ENCODE measurements at places on chromosomes 7 and 10.

DNA sequence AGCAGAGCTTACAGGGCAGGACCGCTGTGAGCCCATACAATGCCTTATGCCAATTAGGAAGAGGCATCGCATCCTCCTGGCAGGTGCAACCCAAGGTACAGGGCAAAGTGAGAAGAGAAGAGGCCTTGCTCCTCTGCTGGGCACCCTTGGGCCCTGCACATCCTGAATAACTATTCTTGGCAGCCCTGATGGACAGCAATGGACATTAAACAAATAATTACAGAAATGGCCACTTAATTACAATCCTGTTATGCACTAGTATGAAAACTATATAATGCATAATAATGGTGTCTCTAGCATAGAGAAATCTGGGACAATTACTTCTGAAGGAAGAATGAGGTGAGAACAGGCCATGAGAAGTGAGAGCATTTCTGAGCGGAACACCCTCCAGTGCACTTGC lies 83.5 kb downstream of the PLPP4 start:
- no peak for DNase-seq

DNA sequence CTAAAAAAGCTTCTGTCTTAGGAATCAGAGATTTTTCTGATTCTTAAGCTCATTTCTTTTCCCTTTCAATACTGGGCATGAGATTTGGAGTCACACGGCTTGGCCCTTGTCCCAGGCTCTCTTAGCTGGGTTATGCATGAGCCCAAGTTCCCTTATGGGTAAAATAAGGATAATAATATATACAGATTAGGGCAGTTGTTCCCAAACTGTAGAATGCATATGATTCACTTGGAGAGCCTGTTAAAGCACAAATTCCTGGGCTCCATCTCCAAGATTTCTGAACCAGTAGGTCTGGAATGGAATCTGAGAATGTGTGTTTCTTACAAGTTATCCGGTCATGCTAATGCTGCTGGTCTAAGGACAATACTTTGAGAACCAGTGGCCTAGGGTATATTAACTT lies 154.0 kb downstream of the REEP3 start:
- no peak for DNase-seq

DNA sequence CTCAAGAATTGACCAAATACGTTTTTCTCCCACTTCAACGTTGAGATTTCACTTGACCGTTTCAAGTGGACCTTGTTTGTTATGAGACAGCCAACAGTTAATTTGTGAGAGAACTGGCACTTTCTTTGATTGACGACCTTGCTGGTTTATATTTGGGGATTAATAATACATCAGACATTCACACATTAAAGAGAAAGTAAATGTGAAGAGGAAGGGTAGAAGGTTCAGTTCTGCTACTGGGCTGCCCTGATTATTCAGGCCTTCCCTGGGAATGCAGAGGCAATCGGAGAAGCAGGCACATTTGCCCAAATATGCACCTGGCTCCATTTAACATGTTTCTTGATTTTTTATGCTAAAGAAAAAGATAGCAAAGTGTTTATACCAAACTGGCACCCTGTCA lies 114.1 kb downstream of the POU6F2 start:
- no peak for DNase-seq

DNA sequence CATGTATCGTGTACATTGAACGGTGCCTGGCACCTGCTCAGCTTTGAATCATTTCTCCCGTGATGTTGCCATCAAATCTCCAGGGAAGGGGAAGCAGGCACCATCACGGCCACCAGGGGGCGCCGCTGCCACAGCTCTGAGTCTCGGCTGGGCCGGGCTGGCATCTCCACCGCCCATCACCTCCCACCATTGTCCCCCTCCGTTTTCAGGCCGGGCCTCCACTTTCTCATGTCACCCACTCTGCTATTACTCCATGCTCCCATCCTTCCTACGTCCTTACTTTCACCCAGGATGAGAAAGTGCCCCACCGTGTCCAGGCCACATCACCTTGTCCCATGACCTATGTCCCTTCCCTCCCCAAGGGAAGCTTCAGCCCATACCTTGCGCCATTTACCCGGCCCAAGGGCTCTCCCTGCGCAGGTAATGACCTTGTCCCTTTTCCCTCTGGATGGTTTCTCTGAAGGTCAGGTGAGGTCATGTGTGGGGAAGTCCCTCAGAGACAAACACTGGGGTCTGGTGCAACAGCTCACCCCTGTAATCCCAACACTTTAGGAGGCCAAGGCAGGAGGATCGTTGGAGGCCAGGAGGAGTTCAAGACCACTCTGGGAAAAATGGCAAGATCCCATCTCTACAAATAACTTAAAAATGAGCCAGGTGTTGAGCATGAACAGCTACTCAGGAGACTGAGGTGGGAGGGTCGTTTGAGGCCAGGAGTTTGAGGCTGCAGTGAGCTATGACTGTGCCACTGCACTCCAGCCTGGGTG lies 31.8 kb upstream of the OCM2 start:
- peak; percentile 58 for DNase-seq

DNA sequence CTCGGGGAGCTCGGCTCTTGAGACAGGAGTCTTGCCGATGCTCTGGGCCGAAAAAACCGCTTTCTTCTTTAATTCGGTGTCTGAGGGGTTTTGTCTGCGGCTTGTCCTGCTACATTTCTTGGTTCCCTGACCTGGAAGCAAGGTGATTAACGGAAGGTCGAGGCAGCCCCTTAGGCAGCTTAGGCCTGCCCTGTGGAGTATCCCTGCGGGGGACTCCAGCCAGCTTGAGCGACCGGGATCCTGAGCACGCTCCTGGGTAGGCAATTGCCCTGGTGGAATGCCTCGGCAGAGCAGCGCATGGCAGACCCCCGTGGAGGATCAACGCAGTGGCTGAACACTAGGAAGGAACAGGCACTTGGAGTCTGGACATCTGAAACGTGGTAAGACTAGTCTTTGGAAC lies 30.5 kb upstream of the GHITM start:
- no peak for DNase-seq

GRCh38 chr10:132544744-132545658 lies 7.4 kb downstream of the INPP5A start:
- no peak for DNase-seq

- DNase-seq: no peak
These were observed 71.8 kb downstream of the MALRD1 start for GRCh38 chr10:19120381-19120908.

GRCh38 chr10:113350311-113351040 lies 202.4 kb upstream of the HABP2 start:
- no peak for DNase-seq

GRCh38 chr7:30041526-30042269 lies 13.5 kb downstream of the PLEKHA8 start:
- no peak for DNase-seq

GRCh38 chr10:25398680-25399079 lies 223.9 kb downstream of the GPR158 start:
- no peak for DNase-seq

DNA sequence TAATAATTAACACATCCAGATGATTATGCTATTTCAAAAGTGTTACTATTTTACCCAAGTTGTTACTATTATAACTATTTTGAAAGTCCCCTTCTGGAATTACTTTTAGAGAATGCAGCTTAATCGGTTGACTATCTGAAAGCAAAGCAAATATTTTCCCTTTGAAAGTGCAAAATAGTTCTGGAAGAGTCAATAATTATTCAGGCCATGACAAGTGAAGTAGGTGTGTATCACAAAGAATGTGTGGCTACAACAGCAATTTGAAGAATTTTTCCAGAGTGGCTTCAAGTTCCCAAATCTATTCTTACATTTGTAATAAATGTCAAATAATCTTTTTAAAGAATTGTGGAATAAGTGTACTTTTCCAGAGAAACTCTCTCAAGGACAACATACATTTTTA lies 42.8 kb downstream of the RNLS start:
- DNase-seq: no peak

- DNase-seq: no peak
These were observed 429.0 kb upstream of the LRGUK start for GRCh38 chr7:133698127-133698526.

DNA sequence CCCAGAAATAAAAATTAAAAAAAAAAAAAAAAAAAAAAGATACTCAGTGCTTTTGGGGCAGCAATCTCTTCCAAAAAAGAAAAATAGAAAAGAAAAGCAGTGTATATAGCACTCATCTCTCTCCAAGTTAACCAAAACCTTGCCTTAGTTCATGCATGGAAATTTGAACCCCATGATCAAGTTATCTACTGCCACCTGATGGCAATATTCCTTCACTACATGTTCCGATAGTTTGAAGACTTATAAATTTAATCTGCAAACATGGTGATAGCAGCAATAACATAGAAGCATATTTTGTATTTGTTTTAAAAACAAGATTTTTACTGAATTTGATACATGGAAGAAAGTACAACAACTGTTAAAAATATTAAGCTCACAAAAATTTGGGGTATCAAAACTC lies 48.6 kb upstream of the SLIT1 start:
- DNase-seq: no peak

- peak; percentile 29 for DNase-seq
These were observed 196.8 kb downstream of the SKAP2 start for GRCh38 chr7:26667514-26668133.

DNA sequence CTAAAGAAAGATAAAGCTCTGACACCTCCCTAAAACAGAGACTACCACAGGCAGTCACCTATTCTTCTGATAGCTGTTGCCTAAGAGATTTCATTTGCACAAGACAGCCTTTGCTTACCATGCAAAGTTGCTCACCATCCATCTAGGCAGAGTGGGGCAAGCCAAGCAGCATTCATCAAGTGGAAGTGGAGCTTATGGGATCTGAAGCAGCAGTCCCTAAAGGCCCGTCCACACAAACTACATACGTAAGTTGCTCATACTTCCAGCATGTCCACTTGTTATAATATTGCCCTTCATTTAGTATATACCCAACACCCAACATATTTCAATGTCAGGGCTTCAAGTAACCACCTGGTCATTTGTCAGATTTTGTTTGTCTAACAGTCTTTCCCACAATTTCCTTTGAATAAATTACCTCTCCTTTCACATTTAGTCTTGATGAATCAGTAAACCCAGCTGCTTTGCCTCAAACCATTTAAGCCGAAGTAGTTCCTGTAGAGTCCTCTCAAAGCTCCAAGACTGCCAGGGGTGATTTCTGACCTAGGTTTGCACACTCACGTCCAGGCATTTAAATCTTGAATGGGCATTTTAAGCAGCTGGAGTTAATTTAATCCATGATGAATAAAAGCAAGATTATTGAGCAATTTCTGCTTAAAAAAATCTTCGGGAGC lies 67.9 kb downstream of the ATAD1 start:
- no peak for DNase-seq

GRCh38 chr10:125549653-125550052 lies 133.3 kb downstream of the TEX36 start:
- no peak for DNase-seq

GRCh38 chr10:91924212-91925021 lies 847 bp downstream of the BTAF1 start:
- no peak for DNase-seq

DNA sequence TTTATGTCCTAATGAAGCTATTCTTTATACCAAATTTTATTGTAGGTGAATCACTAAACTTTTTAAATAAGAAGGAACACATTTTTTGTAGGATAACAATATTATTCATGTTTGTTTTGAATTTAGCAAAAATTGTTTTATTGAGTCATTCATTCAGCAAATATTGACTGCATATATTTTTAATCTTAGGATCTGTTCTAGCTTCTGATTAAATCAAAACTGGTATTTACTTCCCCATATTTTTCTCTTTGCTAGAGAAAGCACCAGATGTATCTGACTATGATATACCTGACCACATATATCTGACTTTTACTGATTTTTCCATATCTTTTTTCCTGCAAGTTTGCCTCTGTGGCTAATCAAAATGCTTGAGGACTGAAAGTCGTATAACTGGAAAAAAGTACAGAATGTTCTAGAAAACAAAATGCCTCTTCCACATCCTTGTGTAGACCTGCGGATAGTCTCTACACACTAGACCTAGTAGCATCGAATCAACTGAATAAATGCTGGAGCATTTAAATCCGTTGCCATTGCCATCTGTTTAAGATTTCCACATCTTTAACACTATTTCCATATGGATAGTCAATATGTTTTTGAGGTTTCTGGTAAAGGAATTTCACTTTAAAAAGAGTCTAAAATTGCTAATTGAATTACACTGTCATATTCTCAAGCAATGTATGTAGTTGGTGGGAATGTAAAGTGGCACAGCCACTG lies 594.7 kb downstream of the KCNMA1 start:
- no peak for DNase-seq

DNA sequence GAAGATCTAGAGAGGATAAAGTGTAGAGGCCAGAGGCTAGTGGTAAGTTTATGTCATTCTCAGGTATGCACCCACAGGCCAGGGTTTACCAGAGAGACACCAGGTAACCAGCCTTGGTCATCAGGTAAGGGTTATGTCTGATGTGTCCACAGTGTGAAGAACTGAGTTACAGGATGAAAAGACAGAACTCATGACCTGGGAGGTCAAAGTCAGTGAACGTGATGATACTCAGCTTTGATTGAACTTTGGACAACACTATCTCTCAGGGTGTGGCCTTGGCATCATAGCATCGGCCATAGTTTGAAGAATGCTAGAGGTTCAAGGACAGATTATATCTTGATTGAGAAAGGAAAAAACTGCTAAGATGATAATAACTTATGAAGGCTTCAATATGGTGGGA lies 37.5 kb downstream of the MGAM start:
- no peak for DNase-seq

GRCh38 chr10:84987039-84987438 lies 658.6 kb downstream of the CCSER2 start:
- DNase-seq: no peak

DNA sequence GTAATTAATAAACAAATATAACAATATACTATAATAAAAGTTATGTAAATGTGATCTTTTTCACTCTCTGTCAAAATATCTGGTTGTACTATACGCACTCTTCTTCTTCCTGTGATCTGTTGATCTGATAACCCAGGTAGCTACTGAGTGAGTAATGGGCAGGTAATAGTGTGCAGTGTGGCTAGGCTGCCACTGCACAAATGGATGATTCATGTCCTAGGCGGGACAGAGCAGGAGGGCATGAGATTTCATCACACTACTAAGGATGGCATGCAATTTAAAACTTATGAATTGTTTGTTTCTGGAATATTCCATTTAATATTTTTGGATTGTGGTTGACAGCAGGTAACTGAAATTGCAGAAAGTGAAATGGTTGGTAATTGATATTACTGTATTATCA lies 44.5 kb downstream of the TAS2R16 start:
- no peak for DNase-seq

- DNase-seq: no peak
These were observed 19.4 kb downstream of the STRIP2 start for GRCh38 chr7:129453510-129454248.

GRCh38 chr7:114302858-114303257 lies 111.8 kb upstream of the FOXP2 start:
- no peak for DNase-seq

GRCh38 chr10:71068861-71069271 lies 143.5 kb upstream of the UNC5B start:
- no peak for DNase-seq

- no peak for DNase-seq
These were observed at the start of gene ADAMTS14 for GRCh38 chr10:70672165-70673042. Gene ADAMTS14 (plus strand): TSS chr10:70672506. CDS start chr10:70672803, 297 bp downstream.
